ENCODE measurements at places on chromosomes 12 and 14. TPM values are rescaled to one million over a fixed set of nuclear protein-coding genes. Genes with fewer than 3 reads are reported as not detected.

The LALBA gene
- not detected for total RNA-seq

The FOXN4 gene
- total RNA-seq: not detected

The RHEBL1 gene
- 0.59 TPM for total RNA-seq

The GPHN gene
- 17.0 TPM for total RNA-seq

The TAS2R30 gene
- 7.5 TPM for total RNA-seq

The OTX2 gene
- not detected for total RNA-seq

The CEBPE gene
- not detected for total RNA-seq
